ENCODE measurements at places on chromosomes 4 and X.

- DNase-seq = no peak
Observed at GRCh38 chrX:13090027-13090338, 45.6 kb upstream of the FAM9C start.

- DNase-seq = no peak
Observed at GRCh38 chr4:153084224-153084979, 119.8 kb upstream of the TRIM2 start.

- DNase-seq = no peak
Observed at GRCh38 chr4:7300711-7301095, 108.4 kb downstream of the SORCS2 start.

GRCh38 chr4:136810626-136811025, 721.7 kb downstream of the PCDH18 start:
- no peak for DNase-seq

DNA sequence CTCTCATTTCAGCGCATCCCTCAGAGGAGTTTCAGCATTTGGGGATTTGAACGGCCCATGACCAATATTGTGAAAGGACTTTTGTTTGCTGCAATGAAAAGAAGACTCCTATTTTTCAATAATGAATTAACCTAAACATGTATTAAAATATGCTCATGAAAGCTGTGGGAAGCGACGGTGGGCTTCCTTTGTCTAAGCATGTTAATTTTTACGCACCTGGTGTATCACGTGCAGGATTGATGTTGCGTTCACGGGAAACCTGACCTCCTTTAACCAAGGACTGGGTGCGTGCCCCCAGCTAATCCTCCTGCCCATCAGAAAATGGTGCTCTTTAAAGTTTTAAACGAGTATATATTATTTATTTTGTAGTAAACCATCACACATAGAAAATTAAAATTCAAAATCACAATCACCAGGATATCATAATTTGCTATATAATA, 590 bp upstream of the CCDC110 start:
- DNase-seq = no peak

DNA sequence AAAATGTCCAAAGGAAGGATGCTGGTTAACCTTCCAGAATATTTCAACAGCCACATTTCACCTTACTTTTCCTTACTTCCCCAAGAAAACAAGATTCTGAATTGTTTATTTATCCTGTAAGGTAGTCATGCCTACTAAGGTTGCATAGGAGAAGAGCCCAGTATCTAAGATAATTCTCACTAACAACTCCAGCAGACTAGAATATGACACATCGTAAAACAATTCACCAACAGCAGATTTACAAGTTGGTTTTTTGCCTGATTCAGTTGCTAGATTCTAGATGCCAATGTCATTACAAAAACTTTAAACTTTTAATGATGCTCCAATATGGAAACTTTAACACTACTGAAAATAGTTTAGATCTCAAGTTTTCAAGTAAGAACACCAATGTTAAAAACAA, 176.4 kb downstream of the IL13RA2 start:
- DNase-seq = no peak

GRCh38 chrX:122219226-122219625, 964.9 kb upstream of the GRIA3 start:
- no peak for DNase-seq

DNA sequence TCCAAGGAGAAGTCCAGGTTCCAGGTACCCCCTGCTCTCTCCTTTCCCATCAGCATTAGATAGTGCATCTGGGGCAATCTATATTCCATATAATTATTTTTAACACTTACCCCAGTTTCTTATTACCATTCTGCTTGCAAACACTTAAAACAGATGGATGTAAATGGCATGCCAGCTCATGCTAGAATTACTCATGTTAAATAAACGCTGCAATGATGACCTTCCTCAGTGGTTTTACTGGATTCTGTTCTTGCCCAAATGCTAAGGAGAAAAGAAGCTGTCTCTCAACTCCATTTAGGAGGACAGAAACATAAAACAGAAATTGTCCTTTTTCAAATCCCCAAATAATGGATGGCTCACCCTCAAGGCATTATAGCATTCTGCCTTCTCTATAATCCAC, 161.1 kb downstream of the NLGN4X start:
- no peak for DNase-seq

DNA sequence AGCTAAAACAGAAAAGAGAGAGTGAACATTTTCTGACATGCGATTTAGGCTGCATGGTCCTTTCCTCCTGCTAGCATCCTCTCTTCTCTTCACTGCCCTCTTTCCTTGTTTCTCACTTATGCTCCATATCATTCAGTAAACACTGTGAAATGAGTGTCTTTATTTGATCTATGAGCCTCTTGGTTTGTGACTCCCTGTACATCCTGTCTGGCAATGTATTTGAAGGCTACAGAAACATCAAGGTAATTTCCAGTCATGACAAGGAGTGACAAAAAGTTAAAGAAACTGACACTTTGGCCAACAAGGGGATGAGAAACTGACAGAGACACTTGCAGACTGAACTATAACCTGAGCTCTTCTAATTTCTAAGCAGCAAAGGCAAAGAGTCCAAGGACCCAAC, 8.7 kb downstream of the FTHL17 start:
- DNase-seq = no peak

DNA sequence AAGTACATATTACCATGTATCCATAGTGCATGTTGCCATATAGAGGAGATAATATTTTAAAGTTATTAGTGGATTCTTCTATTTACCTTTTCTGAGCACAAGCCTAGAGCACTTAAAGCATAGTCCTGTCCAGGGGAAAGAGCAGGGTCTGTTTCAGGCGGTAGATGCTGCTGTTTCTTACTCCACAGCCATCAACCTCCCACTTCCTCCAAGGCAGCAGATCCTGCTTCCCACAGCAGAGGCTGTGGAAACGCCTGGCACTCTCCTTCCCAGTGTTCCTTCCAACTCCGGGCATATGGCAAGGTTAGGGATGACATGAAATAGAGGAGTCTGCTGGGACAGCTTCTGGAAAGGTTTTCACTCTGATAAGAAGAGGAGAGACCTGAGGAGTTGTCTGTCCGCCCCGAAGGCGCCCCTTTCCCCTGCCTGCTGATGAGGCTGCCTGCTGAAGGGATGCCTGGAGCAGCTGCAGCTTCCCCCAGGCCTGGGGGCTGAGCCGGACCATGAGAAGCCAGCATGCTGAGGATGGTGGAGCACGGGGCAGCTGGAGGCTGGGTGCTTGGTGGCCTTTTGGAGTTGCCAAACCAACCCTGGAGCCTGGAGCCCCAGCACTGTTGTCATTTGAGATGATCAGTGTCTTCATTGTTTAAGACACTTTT, 43.9 kb upstream of the SLC25A4 start:
- no peak for DNase-seq

DNA sequence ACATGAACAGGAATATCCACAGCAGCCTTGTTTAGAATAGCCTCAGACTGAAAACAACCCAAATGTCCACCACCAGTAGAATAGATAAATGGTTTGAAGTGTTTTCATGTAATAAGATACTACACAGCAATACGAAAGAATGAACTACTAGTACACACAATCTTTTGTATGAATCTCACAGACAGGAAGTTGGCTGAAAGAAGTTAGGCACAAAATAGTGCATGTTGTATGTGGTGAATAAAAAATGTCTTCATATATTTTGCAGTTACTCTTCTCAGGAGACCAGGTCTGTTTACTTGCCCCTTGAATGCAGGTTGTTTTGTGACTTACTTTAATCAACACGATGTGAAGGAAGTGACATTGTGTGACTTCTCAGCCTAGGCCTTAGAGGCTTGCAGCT, 75.9 kb upstream of the LEF1 start:
- DNase-seq = no peak

DNA sequence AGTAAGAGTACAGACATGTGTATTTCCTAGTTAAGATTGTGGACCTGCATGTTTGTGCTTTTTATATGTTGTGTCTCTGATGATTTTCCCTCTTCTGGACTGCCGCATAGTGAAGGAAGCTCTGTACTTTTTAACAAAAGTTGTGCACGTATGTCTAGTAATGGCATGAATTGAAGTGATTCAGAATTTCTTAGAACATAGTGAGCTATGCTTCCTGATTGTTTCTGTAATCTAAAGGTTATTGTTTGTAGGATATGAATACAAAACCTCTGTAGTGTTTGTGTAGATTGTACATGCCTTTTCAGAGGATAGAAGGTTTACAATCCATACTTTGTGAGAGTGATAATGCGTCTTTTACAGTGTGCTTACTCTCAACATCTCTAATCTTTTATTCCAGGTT, 37.0 kb upstream of the NUDT6 start:
- no peak for DNase-seq

GRCh38 chr4:8201321-8201781, 2.3 kb downstream of the SH3TC1 start:
- DNase-seq = no peak

GRCh38 chr4:140645614-140646412, 77.1 kb upstream of the UCP1 start:
- no peak for DNase-seq

DNA sequence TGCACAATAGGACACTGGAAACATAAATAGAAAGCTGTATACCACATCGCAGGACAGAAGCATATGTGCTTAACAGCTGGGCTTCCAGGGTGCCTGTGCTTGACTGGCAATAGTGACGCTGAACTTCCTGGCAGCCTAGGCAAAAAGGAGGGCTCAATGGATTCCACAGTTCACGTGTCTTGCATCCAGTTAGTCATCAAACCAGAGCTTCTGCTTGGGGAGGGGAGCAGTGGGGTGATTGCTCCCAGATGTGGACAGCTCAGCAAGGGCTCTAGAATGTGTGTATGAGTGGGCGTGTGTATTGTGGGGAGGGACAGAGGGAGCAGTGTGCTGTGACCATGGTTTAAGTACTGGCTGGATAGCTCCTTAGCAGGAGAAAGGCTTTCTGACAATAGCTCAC, 2.3 kb downstream of the PRRG3 start:
- no peak for DNase-seq

GRCh38 chr4:171629737-171630136, 183.5 kb upstream of the GALNTL6 start:
- no peak for DNase-seq

DNA sequence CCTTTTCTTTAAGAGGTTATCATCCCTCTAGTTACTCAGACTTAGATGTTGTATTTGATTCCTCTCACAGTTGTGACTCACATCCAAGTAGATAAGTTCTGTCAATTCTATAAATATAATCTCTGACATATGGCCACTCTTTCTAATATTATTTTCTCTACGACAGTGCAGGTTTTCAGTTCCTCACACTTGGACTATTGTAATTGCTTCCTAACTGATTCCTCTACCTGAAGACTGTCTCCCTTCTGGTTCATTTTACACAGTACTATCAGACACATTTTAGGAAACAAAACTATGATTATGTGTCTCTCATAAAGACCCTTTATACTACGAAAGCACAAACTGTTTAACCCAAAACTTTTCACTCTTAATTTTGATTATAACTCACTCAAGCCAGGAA, 31.3 kb upstream of the GNRHR start:
- DNase-seq = no peak

GRCh38 chr4:54176202-54176601, 52.9 kb upstream of the PDGFRA start:
- no peak for DNase-seq

GRCh38 chr4:160184884-160185283, 1082.0 kb downstream of the RAPGEF2 start:
- no peak for DNase-seq

- no peak for DNase-seq
Observed at GRCh38 chr4:27218013-27218412, 357.4 kb downstream of the STIM2 start.

GRCh38 chr4:36172656-36173055, 71.7 kb downstream of the ARAP2 start:
- no peak for DNase-seq

DNA sequence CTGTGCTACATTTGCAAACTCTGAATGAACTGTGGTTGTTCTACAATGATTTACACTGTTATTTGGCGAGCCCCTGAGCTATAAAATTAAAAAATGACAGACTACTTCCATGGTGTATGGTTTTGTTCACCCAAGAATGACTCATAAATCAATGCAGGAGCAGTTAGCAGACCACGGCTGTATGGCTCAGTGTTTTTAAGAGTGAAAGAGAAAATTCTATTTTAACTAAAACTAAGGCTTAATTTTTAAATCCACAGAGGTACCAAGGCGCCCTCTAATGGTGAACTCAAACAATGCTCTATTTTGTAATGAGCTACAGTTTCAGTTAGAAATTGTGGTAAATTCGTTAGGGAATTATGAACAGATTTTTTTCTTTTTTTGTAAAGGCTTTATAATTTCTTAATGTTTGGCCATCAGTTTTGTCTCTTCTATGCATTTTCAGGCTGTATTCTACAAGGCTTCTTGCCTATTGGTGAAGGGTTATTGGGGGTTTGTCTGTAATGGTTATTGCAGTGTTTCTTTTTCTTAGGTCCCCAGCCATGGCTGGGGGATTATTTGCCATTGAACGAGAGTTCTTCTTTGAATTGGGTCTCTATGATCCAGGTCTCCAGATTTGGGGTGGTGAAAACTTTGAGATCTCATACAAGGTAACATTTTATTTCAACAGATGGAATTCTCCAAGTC, 32.5 kb downstream of the HMGB2 start:
- no peak for DNase-seq

DNA sequence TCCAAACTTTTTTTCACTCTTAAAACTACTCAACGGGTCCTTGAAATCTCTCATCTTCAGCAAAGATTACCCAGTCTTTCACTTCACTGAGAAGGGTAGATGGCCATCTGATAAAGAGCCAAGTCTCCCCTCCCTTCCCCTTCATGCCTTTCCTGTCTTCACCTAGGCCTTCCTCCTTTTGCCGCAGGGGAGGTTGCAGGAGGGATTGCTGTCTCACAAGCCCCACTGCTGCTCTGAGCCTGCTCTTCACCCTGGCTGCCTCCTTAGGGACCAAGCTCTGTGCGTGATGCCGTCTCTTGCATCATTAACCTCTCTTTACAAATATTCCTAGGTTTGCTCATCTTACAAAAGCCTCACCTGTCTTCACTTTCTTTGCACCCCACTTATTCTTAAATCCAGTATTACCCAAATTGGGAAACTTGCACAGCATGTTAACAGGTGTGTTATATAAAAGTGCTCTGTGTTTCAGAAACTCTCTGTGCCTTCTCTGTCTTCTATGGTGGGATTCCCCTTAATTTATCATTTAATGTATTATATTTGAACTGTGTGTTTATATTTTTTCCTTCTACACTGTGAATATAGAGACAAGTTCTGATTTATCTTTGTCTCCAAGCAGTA, 3.8 kb downstream of the ZFX start:
- no peak for DNase-seq

GRCh38 chrX:125954236-125954635, 211.9 kb downstream of the DCAF12L2 start:
- DNase-seq = no peak

GRCh38 chr4:37936889-37937498, 23.2 kb upstream of the PTTG2 start:
- DNase-seq = no peak

GRCh38 chr4:62523256-62523655, 1323.1 kb downstream of the ADGRL3 start:
- DNase-seq = no peak

GRCh38 chr4:111475001-111475400, 670.3 kb upstream of the FAM241A start:
- no peak for DNase-seq

GRCh38 chr4:186709517-186709916, 14.1 kb downstream of the FAT1 start:
- DNase-seq = no peak
